Posterior vena cava (tissue), 2 donors: ENCODE measurements at places on chromosomes 13 and 19.

GRCh38 chr19:51108805-51109146, 567 bp upstream of the CTU1 start:
- DNase-seq: no peak

- peak; percentile 88 for DNase-seq
Measured at GRCh38 chr19:1177322-1178114, 3.5 kb upstream of the SBNO2 start.

GRCh38 chr19:45195764-45196163, 17.2 kb downstream of the BLOC1S3 start:
- DNase-seq: no peak

GRCh38 chr13:45490068-45490467, 25.3 kb downstream of the COG3 start:
- DNase-seq: no peak

GRCh38 chr19:29476528-29476927, 49.3 kb upstream of the VSTM2B start:
- DNase-seq: no peak

DNA sequence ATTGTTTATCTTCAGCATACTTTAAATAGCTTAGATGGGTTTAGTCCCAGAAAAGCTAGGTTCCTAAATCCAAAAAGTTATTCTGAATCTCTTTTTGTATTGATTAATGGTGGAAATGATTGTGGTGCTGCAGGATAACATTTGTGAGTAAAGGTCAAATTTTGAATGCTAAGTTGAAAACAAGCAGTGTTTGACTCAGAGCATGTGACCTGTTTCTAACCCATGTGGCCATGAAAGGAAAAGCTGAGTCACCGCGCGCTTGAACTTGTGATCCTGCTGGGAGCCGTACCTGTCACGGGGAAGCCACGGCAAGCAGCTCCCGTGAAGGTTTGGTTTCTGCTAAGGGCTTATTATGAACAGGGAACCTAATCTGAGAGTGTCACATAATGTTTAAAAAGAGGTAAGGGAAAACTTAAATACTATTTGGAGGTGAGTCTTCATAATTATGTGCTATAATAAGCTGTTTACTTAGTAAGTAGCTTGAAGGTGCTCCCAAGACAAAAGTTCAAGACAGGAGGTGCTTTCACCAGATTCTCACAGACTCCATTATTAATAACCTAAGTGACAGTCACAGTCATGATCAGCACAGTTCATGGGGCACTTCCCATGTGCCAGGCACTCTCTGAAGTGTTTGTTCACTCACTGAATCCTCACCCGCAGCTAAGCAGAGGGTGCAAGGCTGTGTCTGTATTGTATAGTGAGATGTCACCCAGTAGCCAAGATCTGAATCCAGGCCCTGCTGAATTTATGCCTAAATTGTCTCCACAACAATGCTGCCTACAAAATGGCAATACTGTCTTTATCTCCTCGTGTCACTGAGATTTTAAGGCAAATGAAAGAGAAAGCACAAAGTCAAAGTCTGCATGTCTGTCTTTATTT, 286.5 kb downstream of the MYO16 start:
- peak; percentile 94 for DNase-seq
